Left ventricle myocardium inferior (tissue), 1 donor: ENCODE measurements at places on chromosomes 2 and 18. TPM values are rescaled to one million over a fixed set of nuclear protein-coding genes. Genes with fewer than 3 reads are reported as not detected.

DNA sequence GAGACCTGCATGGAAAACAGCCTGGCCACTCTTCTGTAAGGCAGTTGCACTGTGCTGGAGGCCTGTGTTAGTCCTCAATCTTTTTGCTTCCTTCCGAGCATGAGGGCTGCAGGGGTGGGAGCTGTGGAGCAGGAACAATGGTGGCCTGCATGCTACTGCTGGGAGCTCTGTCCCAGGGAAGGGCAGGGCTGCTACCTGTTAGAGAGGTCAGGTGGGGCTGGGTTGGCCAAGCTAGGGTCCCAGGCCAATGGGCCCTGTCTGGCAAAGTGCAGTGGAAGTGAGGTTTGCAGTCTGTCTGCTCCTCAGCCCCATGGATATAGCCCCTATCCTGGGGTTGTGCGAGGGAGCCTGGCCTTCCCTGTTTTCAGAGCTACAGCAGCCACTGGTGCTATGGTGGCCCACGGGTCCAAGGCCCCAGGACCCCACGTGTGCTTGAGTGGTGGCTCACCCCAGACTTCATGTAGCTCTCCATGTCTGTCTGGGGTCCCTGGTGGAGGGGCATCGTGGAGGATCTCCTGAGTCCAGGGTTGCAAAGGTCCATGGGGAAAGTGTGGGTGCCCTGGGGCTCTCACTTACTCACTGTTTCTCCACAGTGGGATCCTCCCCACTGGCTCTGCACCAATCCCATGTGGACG is 1212.6 kb upstream of the NXPH2 start:
- no peaks in the 10 kb centered on the region for H3K36me3 ChIP-seq
- DNase-seq, result no peak
- no peak overlapping the region for H3K4me3 ChIP-seq
- no peak overlapping the region for H3K27ac ChIP-seq
- H3K4me1 ChIP-seq, result no peaks in the 10 kb centered on the region

DNA sequence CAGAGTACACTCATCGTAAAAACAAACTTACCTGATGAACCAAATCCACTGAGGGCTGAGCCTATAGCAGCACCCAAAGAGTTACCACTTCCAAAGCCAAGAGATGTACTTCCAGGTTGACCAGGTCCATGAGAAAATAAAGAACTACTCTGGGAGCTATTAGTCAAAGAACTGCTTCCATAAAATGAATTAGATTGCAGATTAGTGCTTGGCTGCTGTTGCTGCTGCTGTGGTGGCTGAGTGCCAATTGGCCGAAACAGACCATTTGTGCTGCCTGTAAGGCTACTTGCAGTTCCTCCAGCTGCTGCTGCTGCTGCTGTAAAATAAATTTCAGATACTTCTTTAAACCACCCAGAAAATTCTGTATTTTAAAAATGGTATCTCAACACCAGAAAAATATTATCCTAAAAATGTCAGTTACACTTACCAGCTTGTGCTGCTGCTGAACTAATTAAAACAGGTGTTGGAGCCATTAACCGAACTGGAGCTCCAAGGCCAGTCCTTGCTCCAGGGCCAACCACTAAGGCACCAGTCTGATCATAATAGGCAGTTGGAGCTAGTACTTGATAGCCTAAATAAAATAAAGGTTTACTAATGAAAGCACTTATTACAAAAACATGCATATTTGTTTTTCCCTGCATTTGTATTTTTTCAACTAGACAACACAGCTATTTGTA is 58.1 kb upstream of the SDC1 start:
- peak; percentile 75 for DNase-seq
- H3K36me3 ChIP-seq, result peaks cover 45% of the 10 kb centered on the region

KRTCAP3 gene
- total RNA-seq, result 0.63 TPM

NEU4 gene
- total RNA-seq, result not detected

FNDC4 gene
- 1.7 TPM for total RNA-seq

DNA sequence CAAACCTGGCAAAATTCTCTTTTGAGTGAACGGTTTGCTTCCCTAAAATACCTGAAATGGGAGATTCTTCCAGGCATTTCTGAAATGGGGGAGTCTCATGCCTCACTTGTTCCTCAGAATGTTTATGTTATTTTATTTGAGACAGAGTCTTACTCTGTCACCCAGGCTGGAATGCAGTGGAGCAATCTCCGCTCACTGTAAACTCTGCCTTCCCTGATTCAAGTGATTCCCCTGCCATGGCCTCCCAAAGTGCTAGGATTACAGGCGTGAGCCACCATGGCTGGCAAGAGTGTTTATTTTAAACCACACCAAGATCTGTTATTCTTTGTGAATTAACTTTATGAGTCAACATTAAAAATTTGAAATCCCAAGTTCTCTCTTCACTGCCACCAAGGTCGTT is 6.4 kb upstream of the FHL2 start:
- H3K27ac ChIP-seq, result peak overlapping the region; percentile 75
- no peak for DNase-seq
- no peaks in the 10 kb centered on the region for H3K27me3 ChIP-seq
- no peak overlapping the region for H3K4me3 ChIP-seq
- peaks cover 82% of the 10 kb centered on the region for H3K4me1 ChIP-seq

DNA sequence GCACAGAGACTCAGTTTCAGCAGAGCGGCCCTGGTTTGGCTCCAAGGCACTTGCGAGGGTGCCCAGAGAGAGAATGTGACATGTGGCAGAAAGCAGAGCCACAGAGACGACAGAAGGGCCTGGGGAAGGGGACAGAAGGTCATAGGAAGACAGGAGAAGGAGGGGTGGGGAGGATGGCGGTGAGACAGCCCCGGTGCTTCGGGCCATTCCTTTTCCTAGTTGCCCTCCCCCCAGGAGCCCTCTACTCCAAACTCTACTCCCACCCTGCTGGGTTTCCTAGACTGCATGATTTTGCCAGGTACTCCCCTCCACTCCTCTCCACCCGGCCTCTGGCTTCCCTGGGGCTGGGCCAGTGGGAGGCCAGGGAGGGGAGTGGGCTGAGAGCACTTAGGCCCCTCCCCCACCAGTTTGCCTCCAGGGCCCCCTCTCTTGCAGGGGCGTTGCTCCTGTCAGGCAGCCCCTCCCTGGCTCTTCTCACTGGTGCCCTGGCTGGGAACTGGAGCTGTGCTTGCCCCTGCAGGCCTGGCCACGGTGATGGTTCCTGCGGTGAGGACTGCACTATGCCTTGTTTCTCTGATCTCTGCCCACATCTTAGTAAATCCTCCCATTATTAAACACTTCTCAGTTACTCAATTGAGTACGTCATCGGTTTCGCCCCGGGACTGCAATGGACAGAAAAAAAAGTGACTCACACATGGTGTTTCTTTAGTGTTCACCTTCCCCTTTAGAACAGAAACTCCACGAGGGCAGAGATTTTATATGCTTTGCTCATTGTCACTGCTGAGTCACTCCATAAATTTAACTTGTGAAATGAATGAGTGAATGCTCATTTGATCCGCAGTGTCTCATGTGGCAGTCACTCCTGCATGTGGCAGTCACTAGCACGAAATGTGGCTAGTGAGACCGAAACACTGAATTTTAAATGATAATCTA is 58.7 kb upstream of the SP3 start:
- no peaks in the 10 kb centered on the region for H3K36me3 ChIP-seq
- H3K27me3 ChIP-seq, result no peaks in the 10 kb centered on the region
- H3K4me3 ChIP-seq, result peak overlapping the region; percentile 13
- H3K4me1 ChIP-seq, result peaks cover 58% of the 10 kb centered on the region
- DNase-seq, result peak; percentile 48

DNA sequence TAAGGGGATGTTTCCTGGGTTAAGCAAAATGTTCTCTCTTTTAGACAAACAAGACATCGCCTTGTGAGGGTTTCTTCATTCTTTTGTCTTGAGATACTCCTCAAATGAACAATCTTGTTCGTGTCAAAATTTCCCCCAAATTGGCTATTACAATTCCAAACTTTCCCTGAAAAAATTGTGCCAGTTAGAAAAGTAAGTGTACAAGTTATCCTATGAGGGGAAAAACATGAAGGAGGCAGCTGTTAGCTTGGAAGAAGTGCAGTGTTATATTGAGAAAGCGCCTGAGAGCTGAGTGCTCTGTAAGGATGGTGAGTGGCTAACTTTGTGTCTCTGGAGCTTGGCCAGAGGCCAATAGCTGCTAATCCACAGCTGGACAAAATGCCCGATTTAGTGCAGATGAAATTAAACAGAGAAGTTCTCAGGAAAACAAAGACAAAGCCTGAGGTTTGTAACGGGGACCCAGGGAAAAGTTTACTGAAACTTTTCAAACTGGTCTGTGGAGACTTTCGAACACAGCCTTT is 14.1 kb upstream of the PLEKHH2 start:
- H3K27me3 ChIP-seq, result peaks cover 37% of the 10 kb centered on the region
- peak; percentile 36 for DNase-seq
- no peak overlapping the region for H3K4me3 ChIP-seq
- peak overlapping the region; percentile 34 for H3K27ac ChIP-seq
- no peaks in the 10 kb centered on the region for H3K4me1 ChIP-seq
- no peaks in the 10 kb centered on the region for H3K36me3 ChIP-seq

IL1F10 gene
- total RNA-seq, result not detected

DNA sequence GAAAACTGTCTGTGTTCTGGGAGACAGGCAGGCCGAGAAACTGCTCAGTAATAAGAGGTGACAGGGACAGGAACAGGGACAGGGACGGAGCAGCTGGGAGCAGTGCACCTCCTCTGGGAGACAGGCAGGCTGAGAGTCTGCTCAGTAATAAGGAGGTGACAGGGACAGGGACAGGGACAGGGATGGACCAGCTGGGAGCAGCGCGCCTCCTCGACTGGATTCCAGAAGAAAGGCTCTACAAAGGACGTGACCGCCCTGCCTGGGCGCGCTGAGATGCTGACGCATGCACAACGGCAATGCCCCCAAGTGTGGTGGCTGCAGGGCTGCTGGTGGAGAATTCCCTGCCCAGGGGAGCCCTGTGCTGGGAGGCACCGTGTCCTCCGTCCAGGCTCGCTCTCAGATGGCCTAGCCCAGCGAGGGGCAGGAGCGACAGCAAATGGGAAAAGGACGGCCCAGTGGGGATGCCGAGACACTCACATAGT is 44.2 kb upstream of the PXDN start:
- H3K27me3 ChIP-seq, result peaks cover 59% of the 10 kb centered on the region
- no peaks in the 10 kb centered on the region for H3K36me3 ChIP-seq
- no peak overlapping the region for H3K4me3 ChIP-seq
- no peak overlapping the region for H3K27ac ChIP-seq

DNA sequence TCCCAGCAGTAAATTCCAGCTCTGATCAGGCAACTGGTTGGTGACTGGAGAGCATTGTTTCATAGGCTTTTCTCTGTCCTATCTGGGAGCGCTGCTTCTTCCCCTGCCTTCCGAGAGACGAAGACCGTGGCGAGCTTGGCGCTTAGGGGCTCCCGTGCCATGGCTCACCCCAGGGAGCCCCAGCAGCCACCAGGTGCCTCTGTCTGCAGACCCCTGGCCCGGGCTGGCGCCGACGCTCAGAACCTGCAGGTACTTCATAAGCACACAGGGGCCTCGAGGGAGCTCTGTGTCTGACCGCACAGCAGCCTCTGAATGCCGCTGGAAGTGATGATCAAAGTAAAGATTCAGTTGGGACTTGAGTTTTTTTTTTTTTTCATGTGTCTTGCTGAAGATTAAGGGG is 19.1 kb upstream of the RBM44 start:
- peaks cover 79% of the 10 kb centered on the region for H3K36me3 ChIP-seq
- peaks cover 4% of the 10 kb centered on the region for H3K4me1 ChIP-seq
- H3K4me3 ChIP-seq, result no peak overlapping the region
- H3K27ac ChIP-seq, result no peak overlapping the region

DNAJB2 gene
- total RNA-seq, result 77.5 TPM

ADD2 gene
- 2.7 TPM for total RNA-seq

ZBTB14 gene
- 9.0 TPM for total RNA-seq

DNA sequence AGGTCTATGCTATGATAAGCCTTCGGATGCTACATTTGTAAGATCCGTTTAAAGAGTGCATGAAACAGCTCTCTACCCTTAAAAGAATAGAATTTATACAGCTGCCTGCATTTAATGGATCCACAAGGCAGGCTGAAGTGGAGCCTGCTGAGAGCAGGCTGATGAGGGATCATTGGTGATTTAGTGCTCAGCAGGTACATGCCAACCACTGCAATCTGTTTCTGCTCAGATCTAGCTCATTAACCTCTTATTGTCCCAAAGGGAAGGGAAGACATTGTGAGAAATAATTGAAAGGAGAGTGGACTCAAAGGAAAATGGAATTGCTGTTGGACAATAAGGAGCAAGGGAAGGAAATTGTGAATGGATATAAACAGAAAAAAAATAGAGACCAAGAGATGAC is 822.6 kb downstream of the TRIB2 start:
- DNase-seq, result no peak
- no peaks in the 10 kb centered on the region for H3K27me3 ChIP-seq
- no peaks in the 10 kb centered on the region for H3K36me3 ChIP-seq
- H3K4me3 ChIP-seq, result no peak overlapping the region

DNA sequence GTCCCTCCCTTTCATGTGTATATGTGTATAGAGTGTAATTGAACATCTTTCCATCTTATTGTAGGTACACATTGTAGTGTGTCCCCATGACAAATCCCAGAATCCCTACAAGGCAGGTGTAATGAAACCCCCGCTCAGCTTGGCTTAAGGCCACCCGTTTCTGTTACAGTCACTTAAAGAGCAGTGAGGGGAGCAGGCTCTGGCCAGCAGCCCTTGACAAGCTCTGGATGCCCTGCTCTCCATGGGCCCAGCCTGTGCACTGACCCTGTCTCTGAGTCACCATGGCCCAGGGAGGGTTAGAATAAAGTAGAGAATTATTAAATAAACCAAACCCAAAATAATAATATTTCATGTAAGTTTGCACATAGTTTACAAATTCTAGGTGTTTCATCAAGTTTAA is 17.2 kb upstream of the MAL start:
- peaks cover 9% of the 10 kb centered on the region for H3K4me1 ChIP-seq
- H3K27me3 ChIP-seq, result peaks cover 17% of the 10 kb centered on the region
- H3K36me3 ChIP-seq, result no peaks in the 10 kb centered on the region
- H3K4me3 ChIP-seq, result no peak overlapping the region
- peak overlapping the region; percentile 76 for H3K27ac ChIP-seq

DNA sequence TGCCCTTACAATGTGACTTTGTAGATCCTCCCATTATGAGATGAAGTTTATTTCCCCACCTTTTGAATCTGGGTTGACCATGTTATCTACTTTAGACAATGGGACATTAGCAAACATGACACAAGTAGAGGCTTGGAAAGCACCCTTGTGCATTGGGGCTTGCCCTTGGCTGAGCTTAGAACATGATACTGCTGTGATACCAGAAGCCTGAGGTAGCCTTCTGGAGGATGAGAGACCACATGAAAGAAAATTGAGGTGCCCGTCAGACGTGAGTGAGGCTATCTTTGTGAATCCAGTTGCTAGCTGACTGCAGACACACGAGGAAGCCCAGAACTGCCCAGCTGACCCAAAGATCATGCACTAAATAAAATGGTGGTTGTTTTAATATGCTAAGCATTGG is 341.2 kb downstream of the CYP26B1 start:
- no peaks in the 10 kb centered on the region for H3K36me3 ChIP-seq
- no peak overlapping the region for H3K27ac ChIP-seq
- peaks cover 11% of the 10 kb centered on the region for H3K4me1 ChIP-seq
- H3K4me3 ChIP-seq, result no peak overlapping the region
- peaks cover 5% of the 10 kb centered on the region for H3K27me3 ChIP-seq
- DNase-seq, result no peak

GRCh38 chr2:127737892-127738291 is 36.6 kb downstream of the SFT2D3 start:
- H3K27me3 ChIP-seq, result no peaks in the 10 kb centered on the region
- no peak overlapping the region for H3K27ac ChIP-seq
- H3K36me3 ChIP-seq, result no peaks in the 10 kb centered on the region
- H3K4me1 ChIP-seq, result peaks cover 25% of the 10 kb centered on the region

- H3K27ac ChIP-seq, result no peak overlapping the region
- no peak for DNase-seq
- H3K27me3 ChIP-seq, result peaks cover 63% of the 10 kb centered on the region
- peaks cover 17% of the 10 kb centered on the region for H3K4me1 ChIP-seq
- H3K36me3 ChIP-seq, result no peaks in the 10 kb centered on the region
These were observed 80.0 kb downstream of the TWIST2 start for GRCh38 chr2:238927746-238928519.

NT5DC4 gene
- total RNA-seq, result not detected
